ENCODE measurements at places on chromosomes 1 and 21.

- no peak for DNase-seq
Observed at GRCh38 chr1:199447906-199448305, 579.6 kb upstream of the NR5A2 start.

- no peak for DNase-seq
Observed at GRCh38 chr1:193979219-193979618, 792.8 kb upstream of the B3GALT2 start.

DNA sequence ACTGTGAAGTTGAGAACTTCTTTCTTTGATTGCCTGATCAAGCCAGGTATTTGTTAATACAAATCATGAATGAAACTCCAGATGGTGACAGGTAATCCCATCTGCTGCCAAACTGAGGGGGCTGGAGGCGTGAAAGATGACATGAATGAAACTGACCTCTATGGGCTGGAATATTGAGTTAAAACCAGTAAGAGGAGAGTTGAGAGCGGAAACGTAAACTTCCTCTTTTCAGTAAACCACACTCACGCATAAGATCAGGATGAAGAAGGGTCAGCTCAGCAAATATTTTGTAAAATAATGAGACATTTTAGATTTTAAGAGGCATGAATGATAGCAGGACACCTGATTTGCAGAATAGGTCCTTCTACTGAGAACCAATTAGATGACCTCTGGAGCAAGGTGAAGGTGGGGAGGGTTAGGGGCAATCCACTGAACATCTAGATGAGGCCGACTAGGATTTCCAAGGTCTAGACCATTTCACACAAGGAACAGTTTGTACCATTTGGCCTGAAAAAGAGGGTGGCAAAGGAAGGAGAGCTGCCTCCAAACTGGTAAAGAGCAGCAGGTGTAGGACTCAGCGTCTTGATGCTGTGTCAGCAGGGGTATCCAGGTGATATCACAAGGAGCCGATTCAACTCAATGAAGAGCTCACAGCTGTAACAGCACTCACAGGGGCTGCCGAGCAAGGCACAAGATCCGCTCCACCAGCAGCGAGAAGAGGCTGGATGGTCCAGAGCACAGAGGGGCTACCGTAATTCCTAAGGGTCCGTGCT, 132.6 kb downstream of the NTPCR start:
- DNase-seq = no peak

DNA sequence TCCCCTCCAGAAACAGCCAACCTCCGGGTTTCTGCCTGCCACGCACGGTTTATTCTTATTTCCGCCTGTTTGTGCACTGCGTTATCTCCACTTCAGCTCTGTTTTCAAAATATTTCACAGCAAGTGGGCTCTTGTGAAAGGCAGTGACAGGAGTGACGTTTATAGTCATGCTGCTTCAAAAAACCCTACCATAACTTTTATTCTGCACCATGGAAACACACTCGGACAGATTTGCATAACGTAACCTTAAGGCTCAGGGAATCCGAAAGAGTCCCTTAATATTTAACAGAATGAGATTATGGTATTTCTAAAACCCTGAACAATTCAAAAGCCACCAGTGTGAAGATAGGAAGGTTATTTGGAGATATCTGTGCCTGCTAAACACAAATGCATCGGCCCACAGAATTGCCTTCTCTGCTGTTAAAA, 782 bp upstream of the SDE2 start:
- no peak for DNase-seq

DNA sequence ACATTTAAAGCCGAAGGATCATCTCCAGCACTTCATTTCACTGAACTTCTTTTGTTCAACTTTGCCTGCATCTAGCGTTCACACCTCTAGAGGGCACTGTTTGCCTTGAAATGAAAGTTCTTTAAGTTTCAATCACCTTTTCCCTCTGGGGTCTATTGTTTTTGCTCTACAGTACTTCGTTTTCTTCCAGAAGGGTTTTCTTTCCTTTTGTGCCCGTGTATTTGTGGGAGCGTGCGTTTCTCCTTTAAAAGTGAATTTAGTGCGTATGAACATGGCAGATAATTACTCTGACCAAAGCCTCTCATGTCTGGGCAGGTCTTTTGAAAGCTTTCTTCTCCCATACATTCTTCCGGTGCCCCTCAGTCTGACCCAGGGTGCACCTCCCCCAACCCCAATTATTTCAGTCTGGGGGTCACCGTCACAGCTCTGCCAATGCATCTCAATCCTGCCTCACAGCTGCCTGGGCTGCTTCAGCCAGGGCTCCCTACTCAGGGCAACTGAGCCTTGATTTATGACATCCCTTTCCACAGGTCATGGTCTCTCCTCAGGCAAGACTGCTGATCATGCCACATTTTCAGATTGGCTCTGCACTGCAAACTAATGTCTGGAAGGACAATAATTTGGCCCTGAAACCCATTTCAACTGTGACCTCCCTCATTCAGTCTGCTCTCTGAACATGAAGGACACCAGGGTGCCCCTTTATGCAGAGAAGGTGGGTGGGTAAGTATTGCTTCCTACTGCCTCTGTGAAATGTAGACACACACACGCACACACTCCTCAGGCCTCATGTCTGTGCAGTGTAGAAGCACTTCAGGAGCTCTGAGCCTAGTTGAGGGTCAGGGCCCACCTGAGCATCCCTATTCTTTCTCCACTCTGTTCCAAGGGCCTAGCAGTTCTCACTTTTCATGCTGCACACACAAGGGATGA, 88.6 kb downstream of the NUF2 start:
- peak; percentile 48 for DNase-seq

- DNase-seq = no peak
Observed at GRCh38 chr1:210239349-210240111, 6.9 kb downstream of the SERTAD4 start.

DNA sequence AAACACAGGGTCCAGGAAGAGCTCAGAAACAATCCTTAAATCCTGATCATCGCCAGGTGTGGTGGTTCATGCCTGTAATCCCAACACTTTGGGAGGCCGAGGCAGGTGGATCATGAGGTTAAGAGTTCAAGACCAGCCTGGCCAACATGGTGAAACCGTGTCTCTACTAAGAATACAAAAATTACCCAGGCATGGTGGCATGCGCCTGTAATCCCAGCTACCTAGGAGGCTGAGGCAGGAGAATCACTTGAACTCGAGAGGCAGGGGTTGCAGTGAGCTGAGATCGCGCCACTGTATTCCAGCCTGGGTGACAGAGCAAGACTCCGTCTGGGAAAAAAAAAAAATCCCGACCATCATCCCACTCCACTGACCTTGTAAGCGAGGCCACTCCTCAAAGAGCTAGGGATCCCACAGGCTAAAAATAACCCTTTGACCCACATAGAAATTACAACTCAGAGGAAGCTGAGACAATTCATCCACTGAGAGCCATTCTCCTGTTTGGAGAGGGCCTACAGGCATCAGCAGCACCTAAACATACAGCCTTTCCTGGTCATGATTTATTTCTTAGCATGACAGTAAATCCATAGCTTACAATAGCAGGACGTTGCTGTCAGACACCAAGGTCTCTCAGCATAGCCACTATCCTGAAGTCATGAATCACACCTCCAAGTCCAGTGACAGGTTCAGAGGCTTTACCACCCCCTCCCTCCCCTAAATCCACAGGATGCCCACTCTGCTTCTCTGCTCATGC, 66.7 kb downstream of the TGFBR3 start:
- no peak for DNase-seq
